ENCODE measurements at places on chromosomes 16 and 17. TPM values are rescaled to one million over a fixed set of nuclear protein-coding genes. Genes with fewer than 3 reads are reported as not detected.

TEKT5 gene
- not detected for total RNA-seq

ABCC11 gene
- not detected for total RNA-seq

KRT17 gene
- total RNA-seq: 2.1 TPM

PYDC1 gene
- not detected for total RNA-seq

NAGLU gene
- 14.1 TPM for total RNA-seq

HSD11B2 gene
- 2.6 TPM for total RNA-seq

CHD9NB gene
- total RNA-seq: 0.52 TPM

OR2C1 gene
- not detected for total RNA-seq
